ENCODE measurements at places on chromosomes 1 and 21.

DNA sequence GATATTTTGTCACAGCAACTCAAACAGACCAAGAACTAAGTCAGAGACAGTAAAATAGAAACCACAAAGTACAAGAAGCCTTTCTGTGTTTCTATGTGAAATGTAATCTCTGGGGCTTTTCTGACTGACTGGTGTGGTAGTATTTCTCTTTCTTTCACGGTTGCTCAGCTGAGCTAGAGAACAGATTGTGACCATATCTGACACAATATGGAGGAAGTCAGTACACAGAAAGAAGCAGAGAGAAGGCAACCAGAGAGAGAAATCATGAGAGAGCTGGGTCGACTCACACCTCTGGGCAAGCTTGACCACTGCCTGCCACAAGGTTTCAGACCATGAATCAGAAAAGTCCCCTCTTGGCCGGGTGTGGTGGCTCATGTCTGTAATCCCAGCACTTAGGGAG, 208.9 kb upstream of the GREM2 start:
- DNase-seq, result no peak

- no peak for DNase-seq
These were observed 29.1 kb upstream of the RGS8 start for GRCh38 chr1:182713492-182713891.

DNA sequence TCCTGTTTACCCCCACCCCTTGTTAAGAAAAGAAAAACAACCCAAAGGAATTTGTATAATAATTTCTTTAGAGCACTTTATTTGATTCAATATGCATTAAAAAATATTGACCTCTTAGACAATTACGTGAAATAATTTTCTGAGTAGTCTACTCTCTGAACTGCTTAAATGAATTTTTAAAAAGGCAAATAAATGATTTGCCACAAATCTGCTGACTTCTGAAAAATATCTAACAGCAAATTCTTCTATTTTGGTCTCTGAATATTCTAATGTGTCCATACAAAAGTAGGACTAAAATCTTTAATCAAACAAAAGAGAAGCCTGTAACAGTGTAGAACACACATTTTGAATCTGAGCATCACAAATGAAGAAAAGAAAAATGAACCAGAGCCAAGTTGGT, 115.1 kb downstream of the TRIM33 start:
- no peak for DNase-seq

DNA sequence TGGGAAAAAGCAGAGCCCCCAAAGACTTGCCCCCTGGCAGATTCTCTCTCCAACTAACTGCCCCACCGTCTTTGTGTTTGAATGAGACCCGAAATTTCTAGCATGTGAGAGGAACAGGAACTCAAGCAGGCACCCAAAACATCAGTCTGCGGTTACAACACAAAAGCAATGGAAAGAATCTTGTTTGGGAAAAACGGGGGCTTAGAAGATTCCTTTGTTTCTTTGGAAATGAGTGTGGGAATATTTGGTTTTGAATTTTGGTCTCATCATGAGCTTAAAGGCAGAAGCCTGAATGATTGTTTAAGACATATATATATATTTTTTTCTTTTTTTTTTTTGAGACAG, 188.9 kb upstream of the TMEM51 start:
- DNase-seq, result no peak

DNA sequence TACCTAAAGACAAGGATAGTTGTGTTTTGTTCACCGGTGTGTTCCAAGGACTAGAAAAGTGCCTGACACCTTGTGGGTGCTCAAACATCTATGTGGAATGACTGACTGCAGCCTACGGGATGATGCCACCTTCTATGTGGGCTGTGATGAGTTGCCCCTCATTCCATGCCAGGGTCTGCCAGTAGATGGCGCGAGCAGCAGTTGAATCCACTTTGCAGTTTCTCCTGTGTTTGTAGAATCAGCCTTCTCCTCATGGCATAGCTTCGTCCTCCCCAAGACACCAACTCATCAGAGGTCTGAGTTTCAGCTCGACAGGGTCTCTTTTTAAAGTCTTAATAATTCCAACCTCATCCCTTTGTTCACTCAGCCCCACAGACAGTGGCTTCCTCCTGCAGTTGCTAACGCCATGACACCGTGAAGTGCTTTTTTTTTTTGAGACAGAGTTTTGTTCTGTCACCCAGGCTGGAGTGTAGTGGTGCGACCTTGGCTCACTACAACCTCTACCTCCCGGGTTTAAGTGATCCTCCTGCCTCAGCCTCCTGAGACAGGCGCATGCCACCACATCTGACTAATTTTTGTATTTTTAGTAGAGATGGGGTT, 133.7 kb downstream of the CAPN8 start:
- peak; percentile 40 for DNase-seq

- no peak for DNase-seq
These were observed 81.5 kb upstream of the MROH9 start for GRCh38 chr1:170853867-170854266.

GRCh38 chr1:204530932-204531331, 14.7 kb downstream of the MDM4 start:
- no peak for DNase-seq

DNA sequence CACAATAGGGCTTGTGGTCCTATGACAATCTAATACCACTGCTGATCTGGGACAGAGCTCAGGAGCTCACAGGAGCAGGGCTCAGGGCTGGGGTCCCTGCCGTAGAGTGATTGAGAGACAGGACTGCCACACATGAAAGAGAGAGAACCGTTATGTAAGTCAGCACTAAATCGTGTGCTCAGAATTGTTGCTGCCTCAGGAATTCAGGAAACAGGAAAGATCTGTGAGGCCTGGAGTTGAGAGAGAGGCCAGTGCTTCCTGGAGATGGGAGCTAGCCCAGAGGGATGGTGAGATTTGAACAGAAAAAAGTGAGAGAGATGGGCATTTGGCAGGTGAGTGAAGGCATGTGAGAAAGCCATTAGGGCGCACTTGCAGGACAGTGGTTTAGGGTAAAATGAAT, 17.5 kb upstream of the ACBD6 start:
- no peak for DNase-seq

GRCh38 chr1:19437891-19438294, 47.4 kb downstream of the CAPZB start:
- peak; percentile 92 for DNase-seq

DNA sequence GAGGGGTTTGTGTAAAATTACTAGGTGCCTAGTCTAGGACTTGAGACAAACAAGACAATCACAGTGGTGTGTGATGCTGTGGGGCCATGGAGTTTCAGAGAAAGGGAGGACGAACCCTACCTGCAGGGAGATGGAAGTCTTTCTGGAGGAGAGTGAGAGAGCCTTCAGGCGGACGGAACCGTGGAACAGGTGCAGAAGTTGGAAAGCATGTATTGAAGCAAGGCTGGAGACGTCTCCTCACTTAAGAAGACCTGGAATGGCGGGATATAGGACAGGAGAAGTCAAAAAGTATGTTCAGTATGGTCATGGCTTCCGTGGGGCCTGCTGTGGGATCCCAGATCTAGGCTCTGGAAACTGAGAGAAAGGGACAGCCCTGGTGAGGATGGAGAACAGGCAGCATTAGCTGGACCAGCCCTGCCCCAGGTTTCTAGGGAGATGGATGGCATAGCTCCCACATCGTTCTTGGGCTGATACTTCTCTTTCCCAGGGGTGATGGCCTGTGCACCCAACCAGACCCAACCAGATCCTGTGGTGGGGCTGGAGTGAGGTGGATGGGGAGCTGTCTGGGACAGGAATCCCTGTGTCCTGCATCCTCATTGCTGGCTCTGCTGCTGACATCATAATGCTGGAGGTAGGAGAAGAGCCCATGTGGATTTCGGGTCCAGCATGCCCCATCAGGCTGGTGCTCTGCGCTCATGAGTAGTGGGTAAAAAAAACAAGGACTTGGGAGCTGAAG, 15.0 kb upstream of the LRP8 start:
- no peak for DNase-seq

- DNase-seq, result no peak
These were observed 33.5 kb downstream of the XCL1 start for GRCh38 chr1:168609741-168610510.

DNA sequence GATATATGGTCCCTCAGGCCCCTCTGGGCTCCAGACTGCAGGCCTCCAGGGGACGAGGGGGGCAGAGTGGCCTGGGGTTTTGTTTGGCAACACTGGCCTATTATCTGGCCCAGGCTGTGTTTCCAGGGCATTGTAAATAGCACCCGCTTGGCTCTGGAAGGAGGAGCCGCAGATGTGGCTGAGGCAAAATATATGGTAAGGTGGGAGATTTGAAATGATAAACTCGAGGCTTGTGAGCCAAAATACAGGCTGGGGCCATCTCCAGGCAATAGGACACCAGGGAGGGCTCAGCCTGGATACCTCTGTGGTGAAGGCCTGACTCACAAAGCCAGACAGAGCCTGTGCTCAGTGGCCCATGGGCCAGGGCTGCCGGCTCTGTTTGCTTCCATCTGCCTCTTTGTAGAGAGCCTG, 14.0 kb downstream of the NAV1 start:
- DNase-seq, result peak; percentile 62

- no peak for DNase-seq
These were observed 20.6 kb downstream of the REG4 start for GRCh38 chr1:119790451-119791198.

DNA sequence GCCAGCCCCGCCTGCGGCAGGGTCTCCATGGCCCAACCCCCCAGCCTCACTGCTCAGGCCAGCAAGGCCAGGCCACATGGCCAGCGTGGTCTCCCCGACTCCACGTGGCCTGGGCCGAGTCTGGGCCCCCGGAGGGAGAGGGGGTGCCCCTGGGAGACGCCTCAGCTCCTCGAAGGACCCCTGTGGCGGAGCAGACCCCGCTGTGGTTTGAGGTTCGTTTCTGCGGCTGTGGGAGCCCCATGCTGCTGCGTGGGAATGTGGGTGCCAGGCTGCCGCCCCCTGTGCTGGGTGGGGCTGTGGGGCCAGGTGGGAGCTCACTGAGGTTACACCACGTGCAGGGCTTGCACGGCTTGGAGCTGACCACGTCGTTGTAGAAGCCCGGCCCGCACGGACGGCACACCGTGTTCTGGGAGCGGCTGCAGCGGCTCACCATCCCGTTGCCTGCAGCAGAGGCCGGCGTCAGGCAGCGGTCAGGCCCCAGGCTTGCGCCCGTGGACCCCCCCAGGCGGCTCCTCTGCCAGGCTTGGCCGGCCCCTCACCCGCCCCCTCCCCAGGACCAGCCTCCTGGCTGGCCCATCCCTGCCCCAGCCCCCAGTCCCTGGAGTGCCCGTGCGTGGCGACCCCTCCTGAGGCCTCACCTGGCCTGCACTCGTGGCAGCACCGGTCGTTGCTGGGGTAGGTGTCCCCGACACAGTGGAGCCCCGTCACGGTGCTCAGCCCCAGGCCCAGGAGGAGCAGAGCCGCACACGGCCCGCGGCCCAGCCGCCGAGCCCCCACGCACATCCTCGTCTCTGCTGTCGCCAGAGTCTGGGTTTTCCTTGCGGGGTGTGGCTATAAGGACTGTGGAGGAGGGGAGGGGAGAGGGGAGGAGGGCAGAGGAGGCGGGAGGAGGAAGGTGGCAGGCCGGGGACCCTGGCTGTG, at the start of gene TNFRSF4:
Gene TNFRSF4, minus strand, starts transcription at position 809 of the 921 bp plus-strand sequence. Its CDS starts 26 bp downstream, at position 783.
- no peak for DNase-seq

- no peak for DNase-seq
These were observed 7.2 kb upstream of the PIGC start for GRCh38 chr1:172451002-172451443.

- peak; percentile 14 for DNase-seq
These were observed 46.9 kb downstream of the CR1L start for GRCh38 chr1:207691841-207692240.

DNA sequence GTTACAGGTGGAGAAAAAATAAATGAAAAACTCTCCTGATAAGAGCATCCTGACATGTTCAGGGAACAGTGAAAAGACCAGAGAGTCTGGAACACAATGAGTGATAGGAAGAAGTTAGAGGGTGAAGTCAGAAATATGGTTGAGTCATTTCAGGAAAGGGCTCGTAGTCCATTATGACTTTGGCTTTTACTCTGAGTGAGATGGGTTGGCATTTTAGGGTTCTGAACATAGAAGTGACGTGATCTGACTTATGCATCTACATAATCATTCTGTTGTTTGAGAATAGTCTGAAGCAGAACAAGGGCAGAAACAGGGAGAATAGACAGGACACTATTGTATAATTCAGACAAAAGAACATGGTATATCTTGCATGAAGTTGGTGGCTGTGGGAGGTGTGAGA, 5.8 kb downstream of the HMCN1 start:
- peak; percentile 20 for DNase-seq

DNA sequence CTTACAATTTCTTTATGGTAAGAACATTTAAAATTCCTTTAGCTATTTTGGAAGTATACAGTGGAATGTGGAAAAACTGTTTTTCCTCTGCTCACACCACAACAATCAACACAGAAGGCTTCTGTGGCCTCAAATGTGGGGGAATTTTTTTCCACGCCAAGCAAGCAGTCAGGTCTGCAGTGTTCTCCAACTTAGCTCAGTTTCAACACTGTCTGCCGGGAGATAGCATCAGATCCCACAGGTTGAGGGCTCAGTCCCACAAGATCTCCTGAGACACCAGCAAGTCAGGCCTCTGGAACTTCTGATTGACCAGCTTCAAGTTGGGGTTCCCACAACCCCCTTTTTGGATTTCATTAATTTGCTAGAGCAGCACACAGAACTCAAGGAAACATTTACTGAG, 50.3 kb downstream of the PTBP2 start:
- no peak for DNase-seq

DNA sequence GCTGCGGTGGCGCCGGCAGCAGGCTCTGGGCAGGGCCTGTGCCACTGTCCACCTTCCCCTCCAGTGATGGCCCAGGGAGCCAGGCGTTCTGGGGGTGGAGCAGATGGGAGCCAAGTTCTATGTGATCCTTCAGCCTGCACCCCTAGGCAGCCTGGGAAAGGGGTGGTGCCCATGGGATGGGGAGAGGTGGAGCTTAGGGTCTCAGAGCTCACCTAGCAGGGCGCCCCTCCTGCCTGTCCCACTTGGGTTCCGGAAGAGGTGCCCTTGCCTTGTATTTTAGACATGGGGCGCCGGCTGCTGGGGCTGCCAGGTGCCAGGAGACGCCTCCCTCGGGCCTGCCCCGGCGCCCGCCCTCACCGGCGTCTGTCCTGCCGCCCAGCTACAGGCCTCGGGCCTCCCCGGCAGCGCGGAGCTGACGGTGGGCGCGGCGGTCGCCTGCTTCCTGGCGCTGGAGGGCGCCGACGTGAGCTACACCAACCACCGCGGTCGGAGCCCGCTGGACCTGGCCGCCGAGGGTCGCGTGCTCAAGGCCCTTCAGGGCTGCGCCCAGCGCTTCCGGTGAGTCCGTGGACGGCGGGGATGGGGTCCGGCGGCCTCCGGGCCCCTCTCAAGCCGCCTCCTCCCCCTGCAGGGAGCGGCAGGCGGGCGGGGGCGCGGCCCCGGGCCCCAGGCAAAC, 3.1 kb upstream of the MMP23B start:
- DNase-seq, result no peak

DNA sequence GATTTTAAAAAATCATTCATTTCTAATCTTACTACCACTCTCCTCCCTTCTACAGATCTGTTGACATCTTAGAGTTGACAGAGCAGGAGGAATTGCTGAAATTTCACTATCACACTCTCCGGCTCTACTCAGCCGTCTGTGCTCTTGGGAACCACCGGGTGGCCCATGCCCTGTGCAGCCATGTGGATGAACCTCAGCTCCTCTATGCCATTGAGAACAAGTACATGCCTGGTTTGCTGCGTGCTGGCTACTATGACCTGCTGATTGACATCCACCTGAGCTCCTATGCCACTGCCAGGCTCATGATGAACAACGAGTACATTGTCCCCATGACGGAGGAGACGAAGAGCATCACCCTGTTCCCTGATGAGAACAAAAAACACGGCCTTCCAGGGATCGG, 276.7 kb downstream of the ZP4 start:
- no peak for DNase-seq

GRCh38 chr1:245304698-245305097, 149.9 kb downstream of the KIF26B start:
- no peak for DNase-seq

Measured in fibroblast of mammary gland (primary cell).